ENCODE measurements at places on chromosomes 1 and 21.

- no peak for DNase-seq
These were observed 44.6 kb downstream of the JAK1 start for GRCh38 chr1:64921771-64922170.

GRCh38 chr1:232853994-232854797 is 49.0 kb downstream of the MAP10 start:
- peak; percentile 94 for DNase-seq

DNA sequence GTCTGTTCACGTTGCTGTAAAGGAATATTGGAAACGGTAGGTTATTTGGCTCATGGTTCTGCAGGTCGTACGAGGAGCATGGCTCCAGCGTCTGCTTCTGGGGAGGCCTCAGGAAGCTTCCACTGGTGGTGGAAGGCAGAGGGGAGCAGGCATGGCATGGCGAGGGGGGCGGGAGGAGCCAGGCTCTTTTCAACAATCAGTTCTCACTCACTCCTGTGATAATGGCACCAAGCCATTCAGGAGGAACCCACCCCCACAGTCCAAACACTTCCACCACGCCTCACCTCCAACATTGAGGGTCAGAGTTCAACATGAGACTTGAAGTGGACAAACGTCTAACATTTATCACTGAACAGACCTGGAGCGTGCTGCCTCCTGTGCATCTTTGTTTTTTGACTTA is 141.2 kb downstream of the PGBD5 start:
- no peak for DNase-seq

GRCh38 chr1:60619581-60619980 is 462.8 kb upstream of the NFIA start:
- no peak for DNase-seq

DNA sequence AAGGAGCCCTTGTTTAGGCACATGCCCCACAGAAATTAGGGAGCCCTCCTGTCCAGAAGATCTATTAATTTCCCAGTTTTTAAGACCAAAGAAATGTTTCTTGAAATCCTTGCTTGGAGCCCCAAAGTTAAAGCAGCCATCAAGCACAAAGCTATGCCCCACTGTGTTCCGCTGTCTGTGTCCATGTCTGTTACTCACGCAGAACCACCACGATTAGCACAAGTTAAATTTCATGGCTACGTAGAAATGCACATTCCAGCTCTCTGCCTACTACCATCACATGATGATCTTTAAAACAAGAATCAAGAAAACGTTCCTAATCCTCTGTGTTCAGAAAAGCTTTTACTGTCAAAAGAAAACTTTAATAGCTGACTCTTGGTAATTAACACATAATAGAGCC is 238.5 kb downstream of the RERE start:
- no peak for DNase-seq
